Activated CD8-positive, alpha-beta memory T cell treated with anti-CD3 and anti-CD28 coated beads for 1 hour (primary cell): ENCODE measurements at places on chromosomes 1 and 21.

GRCh38 chr1:42891465-42892138 is 45.2 kb downstream of the ZNF691 start:
- DNase-seq, result no peak

GRCh38 chr1:208604295-208604694 is 360.1 kb upstream of the PLXNA2 start:
- no peak for DNase-seq

- no peak for DNase-seq
Observed at GRCh38 chr1:230618537-230618936, 23.7 kb upstream of the COG2 start.

DNA sequence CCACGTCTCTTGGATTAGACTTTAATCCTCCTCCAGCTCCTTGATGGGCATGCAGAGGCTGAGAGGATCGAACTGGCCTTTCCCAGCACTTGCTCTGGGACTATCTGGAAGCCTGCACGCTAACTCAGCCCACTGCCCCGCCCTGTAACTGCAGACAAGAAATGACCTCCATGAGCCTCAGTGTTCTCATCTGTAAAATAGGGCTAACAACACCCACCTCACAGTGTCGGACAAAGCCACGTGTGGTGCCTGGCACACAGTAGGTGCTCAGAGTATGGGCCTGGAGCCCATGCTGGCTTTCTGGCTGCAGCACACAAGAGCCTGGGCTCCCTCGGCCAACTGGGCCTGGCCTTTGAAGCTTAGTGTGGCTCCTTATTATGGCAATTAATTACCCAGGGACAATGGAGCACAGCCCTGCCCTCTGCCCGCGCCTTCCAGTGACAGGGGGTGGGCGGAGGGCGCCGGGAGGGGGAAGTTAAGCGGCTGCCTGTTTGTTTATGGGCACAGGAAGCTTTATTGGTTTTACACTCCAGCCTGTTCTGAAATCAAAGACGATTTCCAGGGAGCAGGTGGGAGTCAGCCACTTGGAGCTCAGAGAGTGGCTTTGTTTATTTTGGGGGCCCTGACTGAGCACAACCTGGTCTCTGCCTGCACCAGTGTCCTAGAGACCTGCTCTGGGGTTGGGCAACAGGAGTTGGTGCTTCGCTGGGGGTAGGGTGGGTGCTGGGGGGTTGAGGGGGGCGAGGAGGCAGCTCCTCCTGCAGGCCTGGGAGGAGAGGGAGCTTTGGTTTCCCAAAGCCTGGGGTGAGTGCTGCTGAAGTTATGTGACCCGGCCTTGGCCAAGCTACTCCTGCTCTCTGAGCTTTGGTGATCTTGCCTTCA is 31.0 kb downstream of the PAX7 start:
- no peak for DNase-seq

DNA sequence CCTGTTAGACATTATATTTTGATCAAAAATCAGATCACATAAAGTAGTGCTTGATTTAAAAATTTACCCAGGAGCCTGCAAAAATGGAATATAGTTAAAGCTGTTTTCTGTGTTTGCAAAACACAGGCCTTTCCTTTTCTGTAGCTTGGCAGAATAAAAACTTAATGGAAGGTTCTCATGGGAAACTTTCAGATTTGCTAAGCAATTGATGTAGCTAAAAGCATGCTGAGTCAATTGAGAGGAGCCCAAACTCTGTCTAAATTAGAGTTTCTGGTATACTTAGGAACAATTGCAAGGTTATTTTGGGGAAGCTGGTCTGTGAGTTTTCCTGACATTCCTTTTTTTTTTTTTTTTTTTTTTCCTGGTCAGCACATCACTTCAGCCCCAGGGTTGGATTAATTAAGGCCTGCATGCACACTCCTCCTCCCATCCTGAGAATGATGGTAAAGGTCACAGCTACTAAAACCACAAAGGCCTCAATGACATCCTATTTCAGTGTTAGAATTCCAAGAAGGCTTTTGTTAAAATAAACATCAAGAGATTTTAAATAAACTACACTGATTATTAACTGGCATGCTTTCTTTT is 608.7 kb downstream of the PLPP3 start:
- DNase-seq, result no peak

GRCh38 chr21:19529031-19529430 is 1125.4 kb upstream of the TMPRSS15 start:
- DNase-seq, result no peak

DNA sequence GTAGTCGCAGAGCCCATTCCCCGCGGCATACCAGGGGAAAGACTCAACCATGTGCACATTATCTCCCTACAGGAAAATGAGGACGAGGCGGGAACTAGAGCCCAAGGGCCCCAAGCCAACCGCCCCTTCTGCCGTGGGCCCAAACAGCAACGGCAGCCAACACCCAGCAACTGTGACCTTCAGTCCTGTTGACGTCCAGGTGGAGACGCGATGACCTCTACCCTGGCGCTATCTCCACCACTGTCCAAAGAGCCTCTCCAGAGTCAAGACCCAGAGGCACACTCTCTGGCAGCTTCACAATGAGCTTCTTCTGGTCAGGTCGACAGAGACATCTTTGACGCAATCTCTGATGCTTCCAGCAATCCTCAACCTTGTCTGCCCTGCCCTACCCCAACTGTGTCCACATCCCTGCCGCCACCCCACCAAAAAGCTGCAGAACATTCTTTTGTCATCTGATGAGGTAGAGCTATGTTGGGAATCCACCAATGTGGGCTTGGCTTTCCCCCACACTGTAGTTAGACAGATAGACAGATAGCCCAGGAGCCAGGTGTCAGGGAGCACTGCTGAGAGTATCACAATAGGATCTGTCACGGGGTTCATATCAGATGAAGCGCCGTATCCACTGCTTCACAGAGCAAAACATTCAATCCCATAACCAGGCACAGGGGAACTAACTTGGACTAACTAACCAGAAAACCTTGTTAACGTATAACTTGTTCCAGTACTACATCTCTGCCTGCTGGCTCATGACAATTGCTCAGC is 37.4 kb upstream of the SRRM1 start:
- no peak for DNase-seq

DNA sequence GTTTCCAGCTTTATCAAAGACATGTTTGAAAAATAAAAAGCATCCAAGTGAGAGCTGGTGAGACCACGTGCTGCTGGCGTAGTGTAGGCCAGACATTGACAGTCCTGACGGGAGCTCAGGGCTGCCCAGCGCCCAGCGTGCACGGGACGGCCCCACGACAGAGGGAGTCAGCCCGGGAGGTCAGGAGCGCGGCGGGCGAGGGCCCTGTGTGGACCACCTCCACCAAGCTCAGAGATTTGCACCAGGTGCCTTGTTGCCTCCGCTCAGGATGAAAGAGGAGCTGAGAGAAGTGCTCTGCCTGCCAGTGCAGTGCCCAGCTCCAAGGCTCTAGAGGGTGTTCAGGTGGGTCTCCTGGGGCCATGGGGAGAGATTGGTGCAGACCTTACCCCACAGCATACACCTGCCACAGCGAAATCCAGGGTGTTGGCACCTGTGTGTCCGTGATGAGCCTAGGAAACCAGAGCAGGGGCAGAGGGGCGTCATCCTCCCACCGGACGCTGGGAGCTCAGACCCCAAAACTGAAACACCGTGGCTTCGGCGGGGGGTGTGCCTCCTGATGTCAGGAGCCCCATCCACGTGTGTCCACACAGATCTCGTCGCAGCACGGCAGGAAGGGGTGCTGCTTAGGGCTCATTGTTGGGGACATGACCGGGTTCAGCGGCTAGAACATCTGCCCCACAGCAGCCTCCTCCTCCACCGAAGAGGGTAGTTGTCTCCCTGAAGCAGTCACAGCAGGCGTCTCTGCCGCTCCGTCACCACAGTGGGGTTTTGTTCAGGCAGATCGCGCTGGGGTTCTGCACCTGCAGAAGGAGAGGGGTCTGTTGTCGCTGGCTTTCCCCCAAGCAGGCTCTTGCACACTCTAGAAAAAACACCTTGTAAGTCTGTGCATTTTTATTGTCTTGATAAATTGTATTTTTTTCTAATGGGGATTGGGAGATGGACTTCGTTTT is 64.2 kb downstream of the POFUT2 start:
- DNase-seq, result no peak

GRCh38 chr1:70324683-70325082 is 29.8 kb downstream of the ANKRD13C start:
- DNase-seq, result no peak

GRCh38 chr1:155023627-155024026 is 10.0 kb downstream of the DCST2 start:
- no peak for DNase-seq

DNA sequence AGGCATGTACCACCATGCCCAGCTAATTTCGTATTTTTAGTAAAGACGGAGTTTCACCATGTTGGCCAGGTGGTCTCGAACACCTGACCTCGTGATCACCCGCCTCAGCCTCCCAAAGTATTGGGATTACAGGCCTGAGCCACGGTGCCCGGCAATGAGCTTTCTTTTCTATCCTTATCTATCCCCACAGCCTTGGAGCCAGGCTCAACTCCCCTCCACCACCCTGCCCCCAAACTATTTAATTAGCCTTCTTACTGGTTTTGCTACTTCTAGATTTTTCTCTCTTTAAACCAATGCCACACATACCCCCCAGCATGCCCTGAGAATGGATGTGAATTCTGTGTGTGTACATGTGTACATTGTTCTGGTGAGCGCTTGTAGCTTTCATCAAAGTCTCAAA is 5.7 kb upstream of the VANGL2 start:
- no peak for DNase-seq

DNA sequence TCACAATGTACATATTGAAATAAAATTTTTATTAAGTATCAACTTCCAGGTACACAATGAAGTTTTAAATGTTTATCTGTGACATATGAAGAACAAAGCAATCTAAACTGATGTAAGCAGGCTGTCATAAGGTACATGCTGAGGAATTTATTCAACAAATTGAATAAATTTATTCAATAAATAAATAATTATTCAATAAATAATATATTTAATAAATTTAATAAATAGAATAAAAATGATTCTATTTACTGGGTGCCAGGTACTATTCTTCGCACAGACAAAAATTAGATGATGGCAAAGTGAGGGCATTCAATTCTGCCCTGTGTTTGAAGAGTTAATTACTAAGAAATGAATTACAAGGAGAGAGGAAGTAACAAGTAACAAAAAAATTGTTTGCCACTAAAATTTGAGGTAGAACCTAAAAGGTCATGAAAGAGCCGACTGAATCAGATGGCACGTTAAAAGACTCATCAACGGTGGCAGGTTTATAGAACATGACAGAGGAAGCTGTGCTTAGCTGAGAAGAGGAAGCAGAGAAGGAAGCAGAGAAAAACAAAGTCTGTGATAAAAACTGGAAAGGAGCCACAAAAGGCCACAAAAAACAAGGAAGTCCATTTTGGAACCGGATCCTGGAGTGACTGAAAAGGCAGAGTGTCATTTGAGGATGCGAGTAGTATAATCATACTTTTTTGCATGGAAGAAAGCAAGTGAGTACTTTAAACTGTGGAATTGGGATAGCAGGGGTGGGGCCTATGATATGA is 2.2 kb upstream of the USP24 start:
- no peak for DNase-seq

GRCh38 chr21:20971296-20971921 is 26.8 kb upstream of the NCAM2 start:
- no peak for DNase-seq

DNA sequence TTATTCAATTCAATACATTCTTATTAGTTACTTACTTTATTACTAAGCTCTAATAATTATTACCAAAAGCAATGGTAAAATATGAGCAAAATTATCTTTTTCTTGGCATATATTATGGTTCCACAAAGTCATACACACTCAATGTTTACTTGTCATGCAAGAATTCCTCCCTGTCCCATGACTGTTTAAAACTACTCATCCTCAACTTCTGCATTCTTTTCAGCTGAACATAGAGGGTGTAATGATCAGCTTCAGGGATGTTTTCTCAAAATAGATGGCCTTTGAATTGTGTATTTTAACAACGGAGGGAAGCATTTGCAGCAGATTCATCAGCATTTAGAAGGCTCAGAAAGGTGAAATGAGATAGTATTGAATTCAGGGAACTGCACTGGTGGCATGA is 499.0 kb downstream of the RWDD3 start:
- no peak for DNase-seq

DNA sequence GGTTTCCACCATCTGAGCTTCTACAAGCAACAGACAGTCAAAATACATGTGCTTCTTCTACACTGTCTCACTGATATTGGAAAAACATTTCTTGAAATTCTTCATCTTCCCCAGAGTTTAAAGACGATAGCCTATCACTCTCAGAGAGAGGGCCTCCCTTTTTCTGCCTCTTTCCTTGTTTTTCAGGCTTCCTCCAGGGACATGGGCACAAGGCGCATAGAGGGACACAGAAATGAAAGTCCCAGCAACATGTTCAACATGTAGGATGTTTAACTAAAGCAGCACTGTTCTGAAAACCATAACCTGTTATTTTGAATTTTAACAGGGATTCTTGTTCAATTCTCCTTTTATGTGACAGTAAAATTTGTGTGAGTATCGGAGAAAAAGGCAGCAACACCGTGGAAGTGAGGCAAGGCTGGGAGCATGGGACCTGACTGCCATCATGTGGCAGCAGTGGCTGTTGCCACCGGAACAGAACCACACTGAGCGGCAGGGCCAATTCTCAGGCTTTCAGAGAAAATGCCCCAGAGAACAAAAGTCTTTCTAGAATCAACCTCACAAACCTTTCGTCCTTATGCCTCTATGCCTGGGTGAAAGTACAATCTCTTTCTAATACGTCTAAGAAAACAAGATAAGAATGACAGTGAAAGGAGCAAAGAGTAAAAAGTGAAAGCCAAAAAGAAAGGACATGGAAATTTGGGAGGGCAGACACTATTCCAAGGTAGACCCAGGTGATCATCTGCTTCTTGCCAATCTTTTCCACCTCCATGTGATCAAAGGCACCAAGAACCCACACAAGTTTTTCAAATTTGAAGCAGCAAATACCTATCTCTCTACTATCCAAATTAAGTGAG is 54.5 kb downstream of the PCNX2 start:
- DNase-seq, result no peak

DNA sequence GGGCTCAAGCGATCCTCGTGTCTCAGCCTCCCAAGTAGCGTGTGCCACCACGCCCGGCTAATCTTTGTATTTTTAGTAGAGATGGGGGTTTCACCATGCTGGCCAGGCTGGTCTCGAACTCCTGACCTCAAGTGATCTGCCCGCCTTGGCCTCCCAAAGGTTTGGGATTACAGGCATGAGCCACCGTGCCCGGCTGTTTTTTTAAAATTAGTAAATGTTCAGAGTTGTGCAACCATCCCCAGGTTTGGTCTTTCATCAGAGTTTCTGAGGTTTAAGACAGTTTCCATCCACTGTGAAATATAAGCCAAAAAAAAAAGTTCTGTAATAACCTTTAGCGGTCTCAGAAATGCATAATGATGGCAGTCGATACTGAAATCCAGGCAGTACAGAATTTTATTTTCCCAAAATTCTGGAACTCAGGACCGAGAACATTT is 550 bp upstream of the SYT11 start:
- no peak for DNase-seq

DNA sequence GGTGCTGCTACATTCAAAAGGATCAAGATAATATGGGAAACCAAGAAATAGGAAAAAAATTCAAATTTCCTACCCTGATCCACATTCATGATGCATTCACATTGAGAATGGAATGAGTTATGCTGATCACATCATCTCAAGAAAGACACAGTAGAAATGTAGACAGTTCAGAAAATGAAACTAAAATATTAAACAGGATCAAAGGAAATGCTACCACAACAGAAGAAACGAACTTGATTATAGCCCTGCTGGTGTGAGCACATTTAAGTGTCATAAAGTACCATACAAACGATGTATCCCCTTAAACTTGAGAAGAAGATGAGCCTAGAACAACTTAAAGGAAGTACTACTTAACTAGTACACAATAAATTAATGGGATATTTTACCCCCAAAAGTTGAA is 21.3 kb downstream of the SYDE2 start:
- no peak for DNase-seq
